ENCODE measurements at places on chromosomes 5 and 9.

DNA sequence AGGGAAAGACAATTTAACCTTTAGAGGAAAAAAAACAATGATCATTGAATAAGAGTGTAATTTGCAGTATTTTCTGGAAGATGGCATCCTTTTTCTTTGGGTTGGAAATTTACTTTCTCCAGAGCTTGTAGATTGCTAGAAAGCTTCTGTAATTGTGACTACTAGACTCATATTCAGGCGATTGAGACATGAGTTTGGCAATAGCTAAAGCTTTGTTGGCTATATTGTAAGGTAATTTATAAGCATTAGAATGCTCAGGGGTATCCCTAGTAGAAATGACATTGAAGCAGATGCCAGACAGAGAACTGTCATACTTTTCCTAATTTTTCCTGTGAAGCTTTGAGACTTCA is 115.3 kb downstream of the UNC13B start:
- no peak for DNase-seq

DNA sequence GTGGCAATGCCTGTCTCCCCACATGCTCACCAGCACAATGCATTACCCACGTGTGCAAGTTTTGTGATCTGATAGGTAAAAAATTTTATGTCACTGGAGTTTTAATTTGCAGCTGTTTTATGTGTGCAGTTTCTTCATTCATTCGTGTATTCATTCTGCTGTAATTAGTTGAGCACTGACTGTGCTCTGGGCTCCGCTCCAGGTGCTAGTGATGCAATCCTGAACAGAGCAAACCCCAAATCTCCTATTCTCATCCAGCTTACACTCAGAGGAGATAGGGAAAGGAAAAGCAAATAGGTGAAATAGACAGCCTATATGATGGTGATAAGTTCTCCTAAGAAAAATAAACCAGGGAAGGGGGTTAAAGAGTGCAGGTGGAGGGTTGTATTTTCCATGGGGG is 148.4 kb downstream of the TENT4A start:
- no peak for DNase-seq

- DNase-seq, result no peak
These were observed 72.5 kb upstream of the CACNA1B start for GRCh38 chr9:137804908-137805630.

- no peak for DNase-seq
These were observed 179.5 kb downstream of the YTHDC2 start for GRCh38 chr5:113692891-113693457.

DNA sequence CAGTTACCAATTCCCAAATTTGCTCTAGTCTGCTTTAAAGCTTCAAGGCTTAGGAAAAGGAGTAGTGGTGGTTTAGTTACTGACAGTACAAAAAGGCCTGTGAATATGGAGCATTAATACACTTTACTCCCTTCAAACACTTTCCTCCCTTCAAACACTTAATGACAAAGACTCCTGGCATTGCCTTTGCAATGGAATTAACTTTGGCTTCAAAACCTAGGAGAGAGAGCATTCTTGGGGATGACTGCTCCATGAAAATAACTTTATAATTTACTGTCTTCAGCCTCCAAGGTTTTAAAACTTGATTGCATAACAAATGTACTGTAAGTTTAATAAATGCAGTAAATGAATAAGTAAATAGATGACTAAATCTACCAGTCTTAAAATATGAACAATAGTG is 185.6 kb downstream of the TRPM3 start:
- no peak for DNase-seq

GRCh38 chr9:119284118-119284517 is 85.1 kb downstream of the BRINP1 start:
- DNase-seq, result no peak

- DNase-seq, result no peak
These were observed 189.3 kb upstream of the MAST4 start for GRCh38 chr5:66406761-66407336.

DNA sequence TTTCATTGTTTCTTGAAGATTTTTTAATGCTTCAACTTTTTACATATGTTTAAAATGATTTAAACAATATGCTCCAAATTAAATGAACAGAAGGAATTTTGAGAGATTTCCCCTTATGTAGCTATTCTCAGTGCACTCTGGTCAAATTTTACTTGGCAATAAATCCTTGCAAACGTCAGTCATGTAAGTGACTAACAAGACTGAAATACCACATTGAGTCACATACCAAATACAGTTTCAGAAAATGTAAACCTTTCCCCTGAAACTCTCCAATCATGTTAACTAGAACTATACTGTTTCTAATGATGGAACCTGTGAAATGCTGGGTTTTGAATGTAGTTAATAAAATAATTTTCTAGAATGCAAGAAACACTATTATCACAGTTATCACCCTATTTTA is 29.6 kb downstream of the SAR1B start:
- no peak for DNase-seq

- no peak for DNase-seq
These were observed 48.8 kb upstream of the JAK2 start for GRCh38 chr9:4936277-4936676.

DNA sequence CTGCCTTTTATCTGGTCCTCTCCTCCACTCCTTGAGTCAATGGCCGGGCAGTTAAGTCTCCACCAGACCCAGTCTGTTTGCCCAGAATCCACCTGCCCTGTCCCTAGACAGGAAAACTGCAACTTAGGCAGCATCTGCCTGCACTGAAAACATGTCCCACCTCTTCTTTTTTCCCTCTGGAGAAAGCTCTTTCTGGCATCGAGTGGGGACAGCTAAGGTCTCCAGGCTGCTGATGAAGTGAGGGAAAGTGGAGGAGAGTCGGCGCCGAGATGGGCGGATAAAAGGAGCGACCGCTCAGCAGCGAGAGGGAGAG is 243 bp upstream of the SHISAL2B start:
- DNase-seq, result no peak

- DNase-seq, result no peak
These were observed 230.9 kb downstream of the SLF1 start for GRCh38 chr5:94849324-94849723.

GRCh38 chr9:111588846-111589245 is 10.6 kb downstream of the PTGR1 start:
- DNase-seq, result no peak

GRCh38 chr9:70865471-70865870 is 255.9 kb downstream of the TRPM3 start:
- DNase-seq, result no peak

GRCh38 chr9:2681981-2682380 is 35.3 kb upstream of the KCNV2 start:
- DNase-seq, result no peak

DNA sequence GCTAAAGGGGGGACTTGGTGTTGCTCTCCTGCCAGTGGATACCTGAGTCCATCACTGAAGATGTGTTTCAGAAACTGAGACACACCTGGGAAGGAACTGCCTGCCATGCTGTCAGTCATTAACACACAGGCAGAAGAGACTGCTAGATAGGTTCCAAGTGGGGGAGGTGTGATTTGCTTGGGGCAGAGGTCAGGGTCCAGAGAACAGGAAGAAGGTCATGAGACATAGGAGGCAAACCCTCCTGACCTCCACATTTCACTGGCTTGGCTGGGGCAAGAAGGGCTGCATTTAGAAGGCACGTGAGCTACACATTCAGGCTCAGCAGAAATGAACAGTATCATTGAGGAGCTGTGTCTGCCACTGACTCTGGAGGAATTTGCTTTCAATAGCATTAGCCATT is 215.8 kb downstream of the HSPA4 start:
- no peak for DNase-seq

- DNase-seq, result no peak
These were observed 350.2 kb downstream of the KIAA0825 start for GRCh38 chr5:94268226-94268625.

GRCh38 chr5:133562554-133562953 is 49.8 kb downstream of the FSTL4 start:
- no peak for DNase-seq

GRCh38 chr5:120803282-120803681 is 339.2 kb downstream of the PRR16 start:
- DNase-seq, result no peak

GRCh38 chr9:87422999-87423398 is 74.7 kb upstream of the DAPK1 start:
- DNase-seq, result no peak

GRCh38 chr9:87543251-87543650 is 45.6 kb downstream of the DAPK1 start:
- no peak for DNase-seq

GRCh38 chr9:75451045-75451444 is 362.7 kb downstream of the OSTF1 start:
- DNase-seq, result no peak

- no peak for DNase-seq
These were observed 18.1 kb upstream of the FTMT start for GRCh38 chr5:121833617-121834016.

DNA sequence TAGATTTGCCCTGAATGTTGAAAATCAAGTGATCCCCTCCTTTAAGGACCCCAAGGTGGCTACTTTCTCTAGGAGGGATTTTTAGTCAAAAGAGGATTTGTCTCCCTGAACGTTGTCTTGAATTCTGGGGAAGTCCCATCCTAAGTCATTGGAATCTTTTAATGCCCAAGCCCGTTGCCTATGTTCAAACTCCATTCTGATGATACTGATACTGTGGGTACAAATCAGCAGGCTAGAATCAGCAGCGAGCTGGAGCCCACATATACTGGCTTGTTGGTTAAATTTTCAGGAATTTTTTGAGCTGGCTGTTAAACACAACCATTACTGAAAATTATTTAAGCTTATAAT is 22.4 kb upstream of the TNFSF15 start:
- DNase-seq, result no peak

DNA sequence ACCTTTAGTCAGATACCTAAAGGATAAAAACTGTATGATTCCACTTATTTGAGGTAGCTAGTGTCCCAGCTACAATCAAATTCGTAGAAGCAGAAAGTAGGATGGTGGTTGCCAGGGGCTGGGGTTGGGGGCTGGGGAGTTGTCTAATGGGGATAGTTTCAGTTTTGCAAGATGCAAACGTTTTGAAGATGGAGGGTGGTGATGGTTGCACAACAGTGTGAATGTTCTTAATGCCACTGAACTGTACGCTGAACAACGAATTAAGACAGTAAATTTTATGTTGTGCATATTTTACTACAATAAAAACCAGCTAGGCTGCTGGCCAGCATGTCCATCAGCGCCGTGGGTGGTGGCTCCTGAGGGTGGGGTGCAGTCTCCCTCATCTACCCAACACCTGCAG is 137.8 kb downstream of the GADD45G start:
- no peak for DNase-seq

GRCh38 chr9:89038382-89039103 is 47.3 kb downstream of the S1PR3 start:
- no peak for DNase-seq

GRCh38 chr5:86546044-86546443 is 71.7 kb upstream of the COX7C start:
- DNase-seq, result no peak

DNA sequence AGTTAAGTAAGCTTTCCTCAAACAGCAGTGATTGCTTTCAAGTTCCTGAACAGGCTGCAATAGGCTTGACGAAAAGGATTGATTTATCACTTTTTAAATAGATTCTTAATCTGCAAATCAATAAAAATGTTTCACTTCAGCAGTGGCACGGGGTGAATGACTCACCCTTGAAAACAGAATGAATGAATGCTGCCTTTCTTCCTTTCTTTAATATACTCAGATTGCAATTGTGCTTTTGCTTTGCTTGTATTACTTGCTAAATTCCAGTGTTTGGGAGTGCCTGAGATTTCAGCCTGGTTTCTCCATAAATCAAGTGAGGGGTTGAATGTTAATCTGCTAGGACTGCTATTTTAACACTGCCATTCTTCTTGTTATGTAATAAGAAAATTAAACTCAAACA is 1293.8 kb downstream of the PTPRD start:
- no peak for DNase-seq

- DNase-seq, result no peak
These were observed 64.1 kb downstream of the ANKH start for GRCh38 chr5:14807471-14807870.

- DNase-seq, result no peak
These were observed 9.4 kb upstream of the DELE1 start for GRCh38 chr5:141914199-141914743.

DNA sequence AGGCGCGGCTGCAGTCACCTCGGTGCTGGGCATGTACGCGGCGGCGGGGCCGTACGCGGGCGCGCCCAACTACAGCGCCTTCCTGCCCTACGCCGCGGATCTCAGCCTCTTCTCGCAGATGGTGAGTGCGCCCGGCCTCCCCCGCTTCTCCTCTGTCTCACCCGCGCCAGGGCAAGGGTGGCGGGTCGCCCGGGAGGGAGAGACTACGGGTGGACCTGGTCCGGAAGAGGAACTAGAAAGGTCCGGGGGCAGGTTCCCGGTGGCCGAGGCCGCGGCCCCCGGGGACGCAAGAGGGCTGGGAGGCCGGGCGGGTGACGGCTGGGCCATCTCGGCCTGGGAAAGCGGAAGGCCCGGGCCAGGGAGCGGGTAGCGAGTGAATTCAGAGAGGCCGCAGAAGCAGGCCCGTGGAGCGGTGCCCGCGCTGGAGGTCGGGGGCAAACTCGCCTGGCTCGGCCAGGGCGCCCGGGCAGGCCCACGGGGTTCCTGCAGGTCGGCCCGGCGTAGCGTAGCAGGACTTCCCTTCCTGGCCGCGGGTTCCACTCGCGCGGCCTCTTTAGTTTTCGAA is 711 bp downstream of the IRX1 start:
- DNase-seq, result no peak

- no peak for DNase-seq
These were observed 55.1 kb downstream of the ANKH start for GRCh38 chr5:14816374-14816998.

DNA sequence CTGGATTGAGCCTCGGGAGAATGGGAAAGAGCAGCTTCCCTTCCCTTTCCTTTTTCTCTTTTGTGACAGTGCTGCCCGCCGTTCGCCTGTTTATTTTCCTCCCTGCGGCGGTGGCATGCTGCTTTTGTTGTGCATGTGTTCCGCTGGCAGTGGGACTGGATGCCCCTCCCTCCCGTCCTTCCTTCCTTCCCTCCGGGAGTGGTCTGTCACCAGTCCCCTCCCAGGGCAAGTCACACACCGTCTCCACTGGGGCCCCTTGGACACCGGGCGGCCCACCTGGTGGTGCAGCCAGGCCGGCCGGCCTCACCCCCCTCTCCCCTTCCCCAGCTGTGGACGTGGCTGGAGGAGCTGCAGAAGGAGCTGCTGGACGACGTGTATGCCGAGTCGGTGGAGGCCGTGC is 214.7 kb downstream of the TRIO start:
- DNase-seq, result no peak

- DNase-seq, result no peak
These were observed 140.3 kb upstream of the FTMT start for GRCh38 chr5:121711416-121711815.

- no peak for DNase-seq
These were observed 3.5 kb downstream of the TXNDC8 start for GRCh38 chr9:110334183-110334582.

DNA sequence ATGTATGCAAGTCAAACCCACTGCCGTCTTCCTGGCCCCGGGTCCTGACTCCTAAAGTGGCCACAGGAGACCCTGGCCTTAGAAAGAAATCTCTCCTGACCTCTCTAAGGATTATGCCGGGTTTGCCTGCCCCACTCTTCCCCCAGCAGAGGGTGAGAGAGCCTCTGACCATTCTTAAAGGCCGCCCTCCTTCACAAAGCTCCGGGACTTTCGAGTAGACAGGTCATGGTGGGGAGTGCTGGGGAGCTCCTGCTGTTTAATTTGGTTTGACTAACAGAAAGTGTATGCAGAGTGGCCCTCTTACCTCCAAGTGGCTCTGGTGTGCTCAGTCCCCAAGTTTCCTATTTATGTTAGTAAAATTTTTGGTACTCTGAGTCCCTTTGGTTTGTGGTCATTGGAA is 111.8 kb downstream of the LRRC70 start:
- DNase-seq, result no peak

GRCh38 chr5:57509501-57510260 is 27.1 kb upstream of the ACTBL2 start:
- no peak for DNase-seq

GRCh38 chr5:43367453-43367852 is 44.7 kb downstream of the CCL28 start:
- DNase-seq, result no peak

Data from T-helper 22 cell (primary cell).